ENCODE measurements at places on chromosomes 4 and X.

DNA sequence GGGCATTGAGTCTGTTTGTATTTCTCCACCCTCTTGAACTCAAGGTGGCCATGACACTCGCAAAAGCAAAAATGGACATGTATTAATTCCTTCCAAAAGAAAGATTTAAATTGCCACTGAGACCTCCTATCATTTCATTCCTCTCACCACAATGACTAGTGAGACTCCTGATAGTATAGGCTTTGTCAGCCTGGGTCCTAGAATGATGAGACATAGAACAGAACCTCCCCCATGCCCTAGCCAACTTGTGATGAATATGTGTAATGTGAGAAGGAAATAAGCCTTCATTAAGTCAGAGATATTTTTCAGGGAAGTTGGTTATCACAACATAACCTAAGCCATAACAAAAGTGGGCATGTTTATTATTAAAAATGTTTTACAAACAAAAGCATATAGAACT, 62.5 kb downstream of the ASB9 start:
- no peak for DNase-seq

- DNase-seq: no peak
Measured at GRCh38 chr4:186881521-186882220, 158.0 kb upstream of the FAT1 start.

DNA sequence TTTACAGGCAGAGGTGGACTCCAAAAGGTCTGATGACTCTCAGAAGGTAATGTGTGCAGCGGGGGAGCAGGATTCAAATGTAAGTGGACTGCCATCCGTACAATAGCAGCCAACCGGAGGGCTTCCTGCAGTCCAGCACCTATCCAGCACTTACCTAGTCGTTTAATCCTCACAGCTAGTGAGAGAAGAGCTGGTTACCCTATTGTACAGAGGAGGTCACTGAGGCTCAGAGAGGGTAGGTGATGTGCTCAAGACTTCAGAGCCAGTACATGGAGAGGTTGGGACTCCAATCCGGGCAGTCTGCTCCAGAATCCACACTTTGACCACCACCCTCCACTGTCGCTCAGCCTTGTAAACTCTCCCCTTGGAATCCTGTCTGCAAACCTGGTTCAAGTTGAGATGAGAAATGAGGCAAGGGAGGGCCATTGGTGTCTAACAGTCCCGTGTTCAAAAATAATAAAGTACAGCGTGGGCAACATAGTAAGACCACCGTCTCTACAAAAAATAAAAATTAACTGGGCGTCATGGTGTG, 22.5 kb upstream of the JAKMIP1 start:
- DNase-seq: peak; percentile 8

GRCh38 chr4:81506731-81507130, 35.0 kb upstream of the RASGEF1B start:
- DNase-seq: no peak

DNA sequence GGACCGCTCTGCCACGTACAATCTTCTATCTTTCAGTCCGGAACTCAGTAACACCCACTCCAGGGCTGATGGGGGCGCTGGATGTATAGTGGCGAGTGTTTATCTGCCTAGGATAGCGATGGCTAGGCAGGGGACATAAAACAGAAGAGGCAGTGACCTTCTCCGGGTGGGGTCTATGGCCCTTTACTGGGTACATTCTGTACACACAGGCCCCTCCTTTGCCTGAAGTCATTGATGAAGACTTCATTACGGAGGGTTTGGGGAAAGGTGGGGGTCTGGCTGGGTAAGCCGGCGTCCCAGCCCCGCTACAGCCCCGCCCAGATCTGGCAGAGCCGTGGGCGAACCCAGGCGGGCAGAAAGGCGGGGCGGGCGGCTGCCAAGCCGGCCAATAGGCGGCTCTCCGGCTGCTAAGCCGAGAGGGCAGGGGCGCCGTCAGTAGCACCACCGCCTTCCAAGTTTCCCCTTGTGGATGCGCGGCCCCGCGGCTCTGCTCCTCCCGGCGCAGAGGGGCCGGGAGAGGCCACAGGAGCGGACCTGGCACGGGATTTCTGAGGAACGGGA, at the start of gene CHST7:
CHST7 (plus strand) TSS at position 435 of the 561 bp plus-strand sequence. CDS start 167 bp downstream, outside the sequence.
- peak; percentile 73 for DNase-seq

DNA sequence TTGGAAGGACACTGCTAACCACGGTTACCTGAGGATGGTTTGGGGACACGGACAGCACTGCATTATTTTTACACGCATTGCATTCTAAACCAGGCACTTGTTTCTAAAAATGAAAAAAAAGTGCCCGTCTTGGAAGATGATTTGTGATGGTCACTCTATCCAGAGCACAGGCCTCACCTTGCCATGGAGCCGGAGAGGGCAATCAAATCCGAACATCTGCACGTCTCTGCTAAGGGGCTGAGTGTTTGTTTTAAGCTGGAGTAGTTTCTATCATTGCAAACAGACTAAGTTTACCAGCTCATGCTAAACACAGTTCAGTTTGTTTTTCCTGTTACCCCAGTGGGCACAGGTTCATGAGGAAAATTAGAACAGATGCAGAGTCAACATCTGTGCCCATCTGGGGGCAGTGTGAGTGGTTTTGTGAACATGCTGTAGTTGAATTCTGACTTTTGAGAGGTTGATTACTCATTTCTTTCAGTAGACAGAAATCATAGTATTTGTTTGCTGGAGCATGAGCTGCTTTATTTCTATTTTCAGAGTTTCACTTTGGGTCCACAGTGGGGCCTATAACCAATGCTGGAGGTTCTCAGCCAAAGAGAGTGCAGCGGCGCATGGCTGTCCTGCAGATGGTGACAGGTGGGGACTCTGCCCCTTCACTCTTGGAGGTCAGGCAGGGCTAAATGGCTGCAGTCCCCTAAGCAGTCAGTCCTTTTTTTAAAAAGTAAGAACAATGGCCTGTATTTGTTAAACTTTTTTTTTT, 65.4 kb upstream of the ENPP6 start:
- no peak for DNase-seq

GRCh38 chr4:38072578-38072977, 112.4 kb downstream of the PTTG2 start:
- no peak for DNase-seq
